ENCODE measurements at places on chromosomes 16 and 17.

DNA sequence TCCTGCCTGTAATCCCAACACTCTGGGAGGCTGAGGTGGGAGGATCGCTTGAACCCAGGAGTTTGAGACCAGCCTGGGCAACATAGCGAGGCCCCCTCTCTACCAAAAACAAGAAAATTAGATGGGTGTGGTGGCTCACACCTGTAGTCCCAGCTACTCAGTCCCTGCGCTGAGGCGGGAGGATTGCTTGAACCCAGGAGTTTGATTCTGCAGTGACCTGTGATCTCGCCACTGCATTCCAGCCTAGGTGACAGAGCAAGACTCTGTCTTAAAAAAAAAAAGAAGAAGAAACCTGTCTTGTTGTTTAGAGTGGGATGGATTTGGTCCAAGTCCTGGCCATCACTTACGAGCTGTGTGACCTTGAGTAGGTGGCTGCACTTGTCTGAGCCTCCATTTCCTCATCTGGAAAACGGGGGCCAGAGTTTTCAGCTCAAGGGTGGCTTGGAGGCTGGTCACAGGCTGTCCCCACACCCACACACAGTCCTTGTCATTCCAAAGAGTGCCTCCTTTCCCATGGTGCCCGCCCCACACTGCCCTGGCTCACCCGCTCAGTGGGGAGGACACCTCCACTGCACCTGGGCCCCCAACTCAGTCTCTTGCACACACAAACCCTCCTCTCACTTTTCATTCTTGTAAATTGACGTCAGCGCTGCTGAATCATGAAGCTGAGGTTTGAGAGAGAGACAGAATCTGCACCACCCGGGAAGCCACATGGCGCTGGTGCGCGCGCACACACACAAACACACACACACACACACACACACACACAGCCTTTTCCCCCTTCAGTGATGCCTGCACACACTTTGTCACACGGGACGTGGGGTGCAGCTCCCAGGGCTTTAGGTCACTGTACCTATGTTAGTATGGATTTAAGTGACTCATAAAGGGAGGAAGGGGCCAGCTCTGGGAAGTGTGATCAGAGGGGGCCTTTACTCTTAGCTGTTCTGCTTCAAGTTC, 4.2 kb downstream of the SOCS1 start:
- no peak for DNase-seq

- no peak for DNase-seq
Observed at GRCh38 chr17:31506517-31506916, 115.0 kb downstream of the RAB11FIP4 start.

- DNase-seq: peak; percentile 53
Observed at GRCh38 chr17:12789481-12790248, at the start of gene ARHGAP44. Gene ARHGAP44 (plus strand): TSS chr17:12789498. CDS start chr17:12789839, 341 bp downstream.

DNA sequence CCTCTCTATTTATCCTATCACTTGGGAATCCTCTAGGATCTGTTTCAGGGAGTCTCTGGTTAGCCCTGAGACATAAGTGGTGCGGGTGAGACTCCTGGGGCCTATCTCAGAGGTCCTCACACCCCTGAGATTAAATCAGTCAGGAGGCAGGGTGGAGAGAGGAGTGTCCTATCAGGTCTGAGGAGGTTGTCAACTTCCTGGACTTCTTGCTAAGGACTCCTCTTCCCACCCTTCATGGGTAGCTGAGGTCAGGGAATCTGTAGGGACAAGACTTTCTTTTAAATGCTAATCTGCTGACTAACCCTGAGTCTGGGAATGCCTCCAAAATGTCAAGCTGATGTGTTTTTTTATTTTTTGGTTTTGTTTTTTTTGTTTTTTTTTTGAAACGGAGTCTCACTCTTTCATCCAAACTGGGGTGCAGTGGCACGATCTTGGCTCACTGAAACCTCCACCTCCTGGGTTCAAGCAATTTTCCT, 6.6 kb upstream of the ARMC5 start:
- no peak for DNase-seq

GRCh38 chr16:68134644-68135043, 49.5 kb downstream of the NFATC3 start:
- DNase-seq: no peak

GRCh38 chr17:47895347-47895855, 635 bp upstream of the SP2 start:
- no peak for DNase-seq

GRCh38 chr16:69014811-69015210, 90.6 kb upstream of the HAS3 start:
- DNase-seq: no peak

- DNase-seq: peak; percentile 7
Observed at GRCh38 chr16:47392081-47392480, 68.8 kb downstream of the ITFG1 start.
